Left lung (tissue), 14 donors: ENCODE measurements at places on chromosomes 7 and 10. TPM values are rescaled to one million over a fixed set of nuclear protein-coding genes. Genes with fewer than 3 reads are reported as not detected.

EEPD1 gene
- polyA plus RNA-seq: 17.1 TPM

GRCh38 chr7:92747041-92747835 lies 89.1 kb downstream of the CDK6 start:
- DNase-seq: no peak

- DNase-seq: no peak
Measured at GRCh38 chr10:97748116-97748515, 11.2 kb downstream of the ZFYVE27 start.

DNA sequence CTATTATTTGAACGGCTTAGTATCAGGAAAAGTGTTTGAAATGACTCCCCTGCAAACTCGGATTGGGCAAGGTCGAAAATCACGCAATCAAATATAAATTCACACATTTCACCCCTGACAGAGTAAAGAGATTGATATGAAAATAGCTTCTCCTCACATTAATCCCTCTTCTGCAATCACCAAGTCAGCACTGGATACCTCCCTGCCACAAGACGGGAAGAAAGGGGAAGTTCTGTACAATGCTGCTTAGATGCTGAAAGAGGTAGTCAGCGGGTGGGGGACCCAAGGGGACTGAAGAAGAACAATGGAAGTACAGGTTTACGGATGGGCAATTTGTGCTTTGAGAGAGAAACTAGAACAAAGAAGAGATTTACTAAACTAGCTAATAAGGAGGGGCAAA lies 72.0 kb upstream of the ANK3 start:
- no peak for DNase-seq

GRCh38 chr10:75276069-75276872 lies 40.5 kb upstream of the COMTD1 start:
- peak; percentile 87 for DNase-seq

- DNase-seq: no peak
Measured at GRCh38 chr7:33550363-33550762, 355.0 kb upstream of the BMPER start.

DNA sequence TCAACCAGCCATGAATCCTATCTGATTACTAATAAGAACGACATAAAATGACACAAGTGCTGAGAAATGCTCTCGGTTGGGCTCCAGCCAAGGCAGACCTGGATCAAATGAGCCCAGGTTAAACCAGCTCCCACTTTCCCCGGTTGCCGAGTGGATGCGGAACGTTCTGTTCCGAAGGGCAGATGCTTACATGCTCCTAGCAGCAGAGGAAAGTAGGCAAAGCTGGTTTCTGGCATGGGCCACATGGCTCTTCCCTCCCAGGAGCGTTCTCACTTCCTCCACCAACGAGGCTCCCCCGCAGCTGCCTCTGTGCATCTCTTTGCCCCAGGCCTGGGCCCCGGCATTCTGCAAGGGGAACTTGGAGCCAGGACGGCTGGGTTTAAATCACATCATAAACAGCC lies 61.8 kb upstream of the SDK1 start:
- no peak for DNase-seq

DNA sequence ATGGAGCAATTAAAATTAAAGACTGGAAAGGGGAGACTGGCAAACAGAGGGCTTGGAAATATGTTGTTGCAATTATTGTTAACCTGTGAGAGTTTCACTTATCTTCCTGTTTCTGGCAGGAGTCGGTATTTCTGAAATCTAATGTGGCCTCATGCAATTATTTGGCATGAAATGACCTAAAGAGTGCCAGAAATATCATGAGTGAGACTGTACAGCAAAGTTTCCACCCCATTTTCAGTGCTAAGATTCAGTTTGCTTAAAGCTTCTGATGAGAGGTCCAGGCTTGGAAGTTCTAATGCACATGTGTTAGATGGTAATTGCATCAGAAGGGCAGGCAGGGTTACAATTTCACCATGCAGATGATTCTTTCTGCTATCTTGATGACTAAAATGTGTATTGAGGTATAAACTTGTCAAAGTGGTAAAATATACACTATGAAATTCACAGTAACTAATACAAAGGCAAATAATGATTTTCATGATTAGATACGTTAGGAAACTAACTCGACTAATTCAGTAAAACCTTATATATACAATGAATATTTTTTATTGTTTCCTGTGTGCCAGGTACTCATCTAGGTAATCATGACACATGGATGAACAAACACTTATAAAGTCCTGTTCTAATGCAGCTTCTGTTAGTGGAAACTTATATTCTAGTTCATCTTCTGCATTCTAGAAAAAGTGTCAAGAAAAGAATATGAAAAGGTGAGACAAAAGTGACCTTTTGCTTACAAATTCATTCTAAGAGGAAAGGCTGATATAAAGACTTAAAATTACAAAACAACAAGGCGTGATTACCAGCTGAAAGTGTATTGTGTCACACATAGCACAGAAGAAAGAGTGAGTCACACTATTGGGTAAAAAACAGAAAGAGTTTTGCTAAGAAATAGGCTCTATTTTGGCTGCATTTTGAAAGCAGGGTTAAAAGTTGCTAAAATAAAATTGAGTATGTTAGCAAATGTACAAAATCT lies 533.4 kb upstream of the SEMA3D start:
- peak; percentile 68 for DNase-seq

GRCh38 chr10:1373287-1373686 lies 317.1 kb downstream of the WDR37 start:
- no peak for DNase-seq

- DNase-seq: no peak
Measured at GRCh38 chr10:283916-284356, 148.7 kb downstream of the ZMYND11 start.

DNA sequence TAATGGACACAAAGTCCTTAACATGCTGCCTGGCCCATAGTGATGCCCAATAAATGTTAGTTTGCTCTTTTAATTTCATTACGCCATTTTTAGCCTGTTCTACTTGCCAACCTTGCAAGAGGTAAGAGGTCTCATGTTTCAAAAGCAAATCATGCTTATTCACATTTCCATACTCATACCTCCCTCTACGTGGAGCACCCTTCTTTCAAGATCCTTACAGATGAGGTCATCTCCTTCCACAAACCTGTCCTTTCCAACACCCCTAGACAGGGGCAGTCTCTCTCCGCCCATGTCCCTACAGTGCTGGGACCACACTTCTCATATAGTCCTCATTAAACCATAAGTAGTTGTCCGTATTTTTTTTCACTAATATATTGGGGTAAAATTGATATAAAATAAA lies 271.3 kb downstream of the FGFR2 start:
- no peak for DNase-seq

HOXA10 gene
- 0.40 TPM for polyA plus RNA-seq

PNLIPRP1 gene
- polyA plus RNA-seq: not detected

- no peak for DNase-seq
Measured at GRCh38 chr7:2619116-2619515, 12.7 kb upstream of the TTYH3 start.

- DNase-seq: peak; percentile 7
Measured at GRCh38 chr10:70573599-70574506, 28.7 kb downstream of the PRF1 start.

SPDYE11 gene
- polyA plus RNA-seq: 3.4 TPM

GRCh38 chr7:94556028-94556427 lies 46.4 kb downstream of the CASD1 start:
- DNase-seq: no peak

PDAP1 gene
- polyA plus RNA-seq: 121 TPM

DNA sequence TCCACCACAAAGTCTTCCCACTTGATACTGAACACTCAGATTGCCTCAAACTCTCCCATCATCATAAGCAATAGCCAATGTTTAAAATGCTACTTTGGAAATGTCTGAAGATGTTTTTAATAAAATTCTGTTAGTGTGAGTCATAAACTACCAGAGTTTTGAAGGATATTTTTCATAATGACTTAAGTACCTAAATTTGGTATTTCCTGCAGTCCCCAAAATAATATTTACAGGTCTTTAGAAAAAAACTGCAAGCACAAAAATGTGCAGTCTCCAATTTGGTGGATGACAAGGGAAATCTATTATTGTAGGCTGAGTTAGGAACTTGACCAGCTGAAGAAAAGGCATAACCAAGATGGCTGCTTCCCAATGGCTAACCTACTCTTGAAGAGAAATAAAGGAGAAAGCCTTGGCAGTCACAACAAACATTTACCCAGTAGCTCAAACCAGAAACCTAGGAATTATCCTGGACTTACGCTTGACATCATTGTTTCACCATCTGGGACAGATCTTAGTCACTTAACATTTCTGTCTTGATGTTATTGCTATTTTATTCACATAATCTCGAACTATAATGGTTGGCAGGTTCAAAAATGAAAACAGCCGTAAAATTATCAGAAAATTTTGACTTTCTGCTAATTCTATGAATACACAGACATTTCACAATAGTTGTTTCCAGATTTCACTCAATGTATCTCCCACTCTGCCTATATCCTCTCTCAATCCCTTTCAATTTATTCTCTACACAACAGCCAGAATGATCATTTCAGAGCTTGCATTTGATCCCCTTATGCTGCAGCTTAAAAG lies 111.2 kb upstream of the STEAP1B start:
- DNase-seq: no peak

DNA sequence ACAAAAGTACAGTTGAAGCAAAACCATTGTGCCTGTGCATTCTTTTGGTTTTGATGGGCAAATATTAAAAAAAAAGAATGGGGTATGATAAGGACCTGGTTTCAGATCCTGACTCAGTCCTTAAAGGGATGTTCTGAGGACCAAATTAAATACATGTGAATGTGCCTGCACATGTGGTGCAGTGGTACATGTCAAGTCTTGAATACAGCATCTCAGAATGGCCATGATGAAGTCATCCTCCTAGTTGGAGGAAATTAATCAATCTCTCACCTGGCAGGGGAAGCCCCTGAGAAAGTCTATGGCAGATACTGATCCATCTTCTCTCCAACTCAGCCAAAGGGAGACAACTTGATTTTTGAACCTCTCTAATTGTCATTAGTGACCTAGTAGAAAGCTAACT lies 207.0 kb downstream of the SUGCT start:
- no peak for DNase-seq

DNA sequence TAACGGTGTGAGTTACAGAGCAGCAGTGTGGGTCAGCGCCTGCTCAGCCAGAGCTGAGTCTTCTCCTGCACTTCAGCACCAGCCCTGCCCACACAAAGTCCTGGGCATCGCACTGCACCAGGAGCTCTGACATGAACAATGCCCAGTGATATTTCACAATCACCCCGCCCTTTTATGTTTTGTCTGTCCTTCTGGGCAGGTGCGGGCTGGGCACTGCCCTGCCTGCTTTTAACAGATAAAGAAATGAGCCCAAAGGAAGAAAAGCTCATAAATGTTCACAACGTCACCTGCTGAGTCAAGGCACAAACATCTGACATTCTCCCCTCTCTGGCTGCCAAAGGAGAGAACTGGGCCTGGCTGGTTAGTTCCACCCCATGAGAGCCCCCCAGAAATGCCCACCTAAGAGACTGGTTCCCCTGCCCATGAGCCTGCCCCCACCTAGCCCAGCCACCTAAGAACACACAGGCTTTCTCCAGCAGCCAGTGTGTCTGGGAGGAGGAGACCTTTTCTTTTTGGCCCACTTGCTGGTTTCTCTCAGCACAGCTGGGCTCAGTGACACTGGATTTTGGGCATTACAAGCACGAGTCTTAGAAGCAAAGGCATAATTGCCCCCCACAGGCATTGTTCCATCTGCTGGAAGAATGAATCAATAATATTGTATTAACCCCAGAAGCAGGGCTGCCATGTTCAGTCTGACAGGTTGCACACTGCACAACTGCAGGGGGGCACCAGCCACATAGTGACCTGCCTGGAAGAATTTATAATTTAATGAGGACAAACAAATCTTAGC lies 22.3 kb downstream of the CALML3 start:
- DNase-seq: peak; percentile 60

FKBP6 gene
- polyA plus RNA-seq: 0.24 TPM

- peak; percentile 7 for DNase-seq
Measured at GRCh38 chr7:73865738-73866445, 4.9 kb downstream of the TMEM270 start.

ABCB4 gene
- 0.67 TPM for polyA plus RNA-seq

- no peak for DNase-seq
Measured at GRCh38 chr7:69827558-69827957, 229.3 kb downstream of the AUTS2 start.

GRCh38 chr7:22238354-22239311 lies 118.3 kb downstream of the RAPGEF5 start:
- no peak for DNase-seq

CCAR1 gene
- 179 TPM for polyA plus RNA-seq

GRCh38 chr10:132307823-132308586 lies at the start of gene STK32C:
Gene STK32C (minus strand): TSS chr10:132307950. CDS start chr10:132307833, 117 bp downstream.
- peak; percentile 76 for DNase-seq

- DNase-seq: no peak
Measured at GRCh38 chr10:33031815-33032653, 74.0 kb upstream of the ITGB1 start.

DNA sequence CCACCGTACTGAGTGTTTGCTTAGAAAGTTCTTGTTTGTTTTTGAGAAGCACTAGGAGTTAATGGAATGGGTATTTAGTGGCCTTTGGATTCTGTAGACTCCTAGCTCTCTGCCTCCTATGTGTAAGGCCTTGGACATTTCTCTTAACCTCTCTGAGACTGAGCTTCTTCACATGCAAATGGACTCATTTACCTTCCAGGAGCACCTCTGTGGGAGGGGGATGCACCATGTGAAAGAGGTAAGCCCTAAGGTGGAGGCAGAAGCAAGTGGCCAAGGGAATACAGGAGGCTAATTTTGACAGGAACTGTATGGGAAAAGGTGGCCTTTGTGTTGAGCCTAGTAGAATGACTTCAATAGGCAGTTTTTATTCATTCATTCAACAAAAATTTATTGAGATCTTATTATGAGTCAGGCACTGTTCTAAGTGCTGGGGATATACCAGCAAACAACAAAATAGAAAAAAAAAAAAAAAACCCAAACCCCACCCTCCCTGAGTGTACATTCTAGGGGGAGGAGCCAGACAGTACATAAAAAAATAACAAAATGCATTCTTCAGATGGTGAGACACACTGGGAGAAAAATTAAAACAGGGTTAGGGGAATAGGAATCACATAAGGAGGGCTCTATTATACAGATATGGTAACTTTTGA lies 9.2 kb upstream of the EPHA1 start:
- no peak for DNase-seq

DNA sequence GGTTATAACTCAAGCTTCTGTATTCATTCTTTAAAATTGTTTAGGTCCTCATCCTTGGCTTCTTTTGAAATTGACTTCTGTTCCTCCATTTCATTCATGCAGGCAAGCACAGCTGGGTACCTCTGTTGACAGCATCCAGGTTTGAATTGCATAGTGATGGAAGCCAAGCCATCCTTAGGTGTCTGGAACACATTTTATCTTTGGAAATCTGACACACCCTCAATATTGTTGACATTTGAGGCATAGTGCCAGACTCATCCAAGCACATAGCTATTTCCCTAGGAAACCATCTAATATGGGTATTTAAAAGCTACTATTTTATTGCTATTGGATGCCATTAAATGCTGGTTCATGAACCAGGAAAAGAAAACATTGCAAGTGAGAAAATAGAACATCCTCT lies 142.1 kb upstream of the PTPRZ1 start:
- no peak for DNase-seq

- no peak for DNase-seq
Measured at GRCh38 chr7:841943-842342, 9.7 kb downstream of the SUN1 start.

GIMAP4 gene
- 75.0 TPM for polyA plus RNA-seq

TRPV5 gene
- 0.20 TPM for polyA plus RNA-seq

NEBL gene
- polyA plus RNA-seq: 20.6 TPM
